OCI-M1 (cell line): ENCODE measurements at places on chromosomes 1 and 21.
A peak's percentile ranks its signal among the peaks of the same experiment; 100 is the strongest.

GRCh38 chr1:32972814-32973428 lies 8.3 kb upstream of the RNF19B start:
- no peak for DNase-seq

GRCh38 chr1:66095190-66095589 lies 302.5 kb downstream of the PDE4B start:
- DNase-seq: no peak

DNA sequence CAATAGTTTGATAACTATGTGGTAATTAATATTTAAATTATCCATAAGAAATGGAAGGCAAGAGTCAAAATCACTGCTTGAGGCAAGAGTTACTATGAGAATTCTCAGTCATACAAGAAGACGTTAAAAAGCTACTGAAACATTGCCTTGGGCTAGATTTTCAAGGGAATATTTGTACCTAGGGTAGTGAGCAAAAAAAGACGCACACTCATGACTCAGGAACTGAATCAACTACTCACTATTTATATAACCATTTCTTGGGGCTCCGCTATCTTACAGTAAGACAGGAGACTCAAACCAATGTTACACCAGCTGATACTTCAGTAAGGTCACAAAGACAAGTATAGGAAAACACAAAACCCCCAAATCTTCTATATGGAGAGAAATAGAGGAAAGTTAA lies 151.5 kb upstream of the RNPC3 start:
- DNase-seq: no peak

GRCh38 chr1:167683226-167683625 lies 38.6 kb upstream of the MPZL1 start:
- no peak for DNase-seq

DNA sequence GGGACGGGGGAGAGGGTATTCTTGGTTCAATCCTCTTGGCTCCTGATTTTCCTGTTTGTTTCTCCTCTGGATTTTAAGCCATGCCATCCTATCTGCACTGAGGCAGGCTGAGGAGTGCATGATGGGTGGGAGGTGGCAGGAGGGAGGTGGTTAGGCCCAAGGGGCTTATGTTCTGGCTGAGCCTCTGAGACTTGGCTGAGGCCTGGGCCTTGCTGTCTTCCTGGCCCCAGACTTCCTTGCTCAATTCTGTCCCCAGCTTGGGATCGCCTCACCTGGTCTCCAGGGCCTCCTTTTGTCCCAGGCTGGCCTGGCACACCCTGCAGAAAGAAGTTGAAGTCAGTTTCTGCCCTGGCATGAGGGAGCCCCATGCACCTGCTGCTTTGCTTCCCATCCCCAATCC lies 11.2 kb downstream of the COL9A2 start:
- no peak for DNase-seq

DNA sequence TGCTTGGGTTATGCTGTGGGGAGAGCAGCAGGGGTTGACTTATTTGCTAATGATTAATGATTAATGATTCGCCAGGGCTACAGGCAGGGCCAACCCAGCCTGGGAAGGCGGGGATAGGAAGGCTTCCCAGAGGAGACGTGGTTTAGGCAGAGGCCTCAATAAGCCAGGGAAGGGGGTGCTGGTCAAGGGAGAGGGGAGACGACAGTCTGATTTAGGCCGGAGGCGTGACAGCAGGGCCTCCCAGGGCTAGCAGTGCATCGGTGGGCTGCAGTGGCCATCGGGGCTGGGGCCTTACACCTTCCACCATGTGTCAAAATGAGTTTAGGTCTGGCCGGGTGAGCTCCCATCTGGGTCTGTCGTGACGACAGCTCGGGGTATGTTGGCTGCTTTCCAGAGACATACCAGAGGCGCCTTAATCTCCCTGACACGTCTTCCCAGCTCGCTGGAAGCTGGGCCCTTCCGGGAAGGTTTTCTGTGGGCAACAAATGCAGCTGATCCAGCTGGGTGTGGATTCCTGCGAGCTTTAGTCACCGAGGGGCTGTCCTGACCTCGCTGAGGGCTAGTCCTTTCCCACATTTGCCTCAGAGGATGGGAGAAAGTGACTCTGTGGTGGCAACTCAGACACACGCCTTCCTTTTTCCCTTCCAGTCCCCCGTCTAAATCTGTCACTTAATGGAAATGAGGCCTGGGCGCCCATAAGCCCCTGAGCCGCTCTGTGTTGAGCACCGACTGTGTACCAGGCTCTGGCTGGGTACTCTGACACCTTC lies 3.7 kb upstream of the SLC1A7 start:
- DNase-seq: no peak

GRCh38 chr1:183069562-183070216 lies 46.5 kb downstream of the LAMC1 start:
- DNase-seq: no peak

GRCh38 chr1:29963946-29964345 lies 727.6 kb downstream of the PTPRU start:
- no peak for DNase-seq

DNA sequence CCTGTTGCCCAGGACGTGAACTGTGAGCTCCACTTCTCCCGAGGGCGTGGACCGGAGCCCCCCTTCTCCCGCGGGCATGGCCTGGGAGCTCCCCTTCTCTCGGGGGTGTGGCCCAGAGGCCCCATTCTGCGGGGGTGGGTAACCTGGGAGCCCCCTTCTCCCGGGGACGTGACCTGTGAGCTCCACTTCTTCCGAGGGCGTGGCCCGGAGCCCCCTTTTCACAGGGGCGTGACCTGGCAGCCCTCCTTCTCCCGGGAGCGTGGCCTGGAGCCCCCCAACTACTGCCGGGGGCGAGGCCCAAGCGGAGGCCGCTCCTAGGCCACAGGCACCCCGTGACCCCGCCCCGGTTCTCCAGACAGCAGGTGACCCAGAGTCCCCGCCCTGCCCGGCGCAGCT lies 320 bp downstream of the C1orf174 start:
- DNase-seq: peak; percentile 45

- no peak for DNase-seq
These were observed 5.8 kb downstream of the LRRC8D start for GRCh38 chr1:89826594-89826993.

- DNase-seq: no peak
These were observed 971 bp upstream of the RNF2 start for GRCh38 chr1:185044387-185044786.

DNA sequence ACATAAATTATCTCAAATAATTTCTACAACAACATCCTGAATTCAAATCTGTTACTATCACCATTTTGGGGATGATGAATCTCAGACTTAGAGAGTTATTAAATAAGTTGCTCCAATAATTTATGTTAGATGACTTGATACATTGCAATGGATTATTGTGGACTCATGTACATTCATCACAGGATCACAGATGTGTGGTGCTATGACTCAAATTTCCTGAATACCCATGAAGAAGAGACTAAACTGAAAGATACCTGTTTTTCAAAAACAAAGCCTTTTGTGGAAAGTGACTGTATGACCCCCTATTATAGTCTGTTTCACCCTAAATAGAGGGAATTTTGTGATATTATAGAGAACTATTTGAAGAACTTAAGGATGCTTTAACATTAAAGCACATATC lies 315.0 kb downstream of the PLA2G4A start:
- DNase-seq: no peak

- DNase-seq: no peak
These were observed 114.0 kb upstream of the GJB5 start for GRCh38 chr1:34640654-34641401.

DNA sequence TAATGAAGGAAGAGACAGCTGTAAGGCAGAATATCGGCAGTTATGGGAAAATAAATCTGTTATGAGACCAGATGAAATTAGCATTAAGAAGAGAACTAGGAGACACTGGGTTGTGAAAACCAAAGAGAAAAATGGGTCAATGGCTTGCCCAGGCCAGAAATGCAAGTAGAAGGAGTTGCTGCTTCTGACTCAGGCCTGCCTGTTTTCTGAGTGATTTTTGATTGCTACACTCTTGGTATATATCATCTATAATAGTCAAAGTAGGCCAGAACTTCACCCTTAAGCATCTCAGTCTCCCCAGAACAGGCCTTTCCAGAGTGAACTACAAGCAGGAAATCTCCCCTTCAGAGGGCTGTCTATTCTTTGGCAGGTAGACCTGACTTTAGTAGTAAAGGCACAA lies 107.0 kb downstream of the NRIP1 start:
- no peak for DNase-seq

GRCh38 chr1:19647643-19648042 lies 3.5 kb downstream of the NBL1 start:
- no peak for DNase-seq

DNA sequence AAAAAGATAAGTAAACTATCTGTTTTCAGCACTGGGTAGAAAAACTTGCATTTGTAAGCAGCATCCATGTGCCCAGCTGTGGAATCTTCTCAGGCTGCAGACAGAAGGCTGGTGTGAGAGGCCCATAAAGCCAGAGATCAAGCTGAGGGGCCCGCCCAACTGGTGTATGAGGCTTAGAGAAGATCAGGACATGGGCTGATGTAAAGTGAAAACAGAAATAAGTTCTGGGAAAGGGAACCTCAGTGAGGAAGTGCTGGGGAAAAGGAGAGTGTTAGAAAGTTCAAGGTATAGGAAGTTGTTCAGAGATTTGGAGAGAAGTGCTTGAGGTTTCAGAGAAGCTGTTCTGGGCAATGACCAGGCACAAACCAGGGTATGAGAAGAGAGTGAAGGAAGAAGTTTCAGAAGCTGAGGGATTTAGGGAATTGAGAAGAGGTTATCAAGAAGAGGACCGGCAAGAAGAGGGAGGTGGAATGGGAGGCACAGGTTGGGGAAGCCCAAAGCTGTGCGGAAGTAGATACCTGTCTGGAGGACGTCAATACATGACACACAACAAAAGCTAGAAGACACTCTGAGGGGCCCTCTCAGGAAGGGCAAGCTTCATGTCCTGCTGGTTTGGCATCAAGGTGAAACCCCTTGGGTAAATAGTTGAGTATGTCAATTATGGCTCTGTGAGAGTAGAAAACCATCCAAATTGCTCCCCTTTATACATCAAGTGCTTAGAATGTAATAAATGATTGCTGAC lies 2.7 kb upstream of the CD5L start:
- no peak for DNase-seq

DNA sequence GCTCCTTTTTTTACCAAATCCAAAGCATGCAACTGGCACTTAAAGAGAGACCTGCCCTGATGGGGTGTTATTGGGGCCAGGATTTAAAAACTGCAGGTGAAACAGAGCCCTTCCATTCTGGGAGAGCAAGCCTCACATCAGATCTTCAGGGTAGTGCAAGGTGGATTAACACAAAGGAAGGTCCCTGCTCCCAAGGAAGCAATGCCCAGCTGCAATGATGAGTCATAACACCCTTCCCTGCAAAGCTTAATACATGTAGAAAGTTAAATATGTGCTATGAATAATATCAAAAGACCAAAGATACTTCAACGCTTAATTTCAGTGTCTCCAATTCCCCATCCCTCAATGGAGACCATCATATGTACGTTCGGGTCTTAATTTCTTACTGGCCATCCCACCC lies 508.0 kb downstream of the OMA1 start:
- DNase-seq: no peak

- DNase-seq: no peak
These were observed 48.9 kb upstream of the PTGFR start for GRCh38 chr1:78441921-78442320.

- peak; percentile 41 for DNase-seq
These were observed 50.2 kb downstream of the SWT1 start for GRCh38 chr1:185207170-185207569.

DNA sequence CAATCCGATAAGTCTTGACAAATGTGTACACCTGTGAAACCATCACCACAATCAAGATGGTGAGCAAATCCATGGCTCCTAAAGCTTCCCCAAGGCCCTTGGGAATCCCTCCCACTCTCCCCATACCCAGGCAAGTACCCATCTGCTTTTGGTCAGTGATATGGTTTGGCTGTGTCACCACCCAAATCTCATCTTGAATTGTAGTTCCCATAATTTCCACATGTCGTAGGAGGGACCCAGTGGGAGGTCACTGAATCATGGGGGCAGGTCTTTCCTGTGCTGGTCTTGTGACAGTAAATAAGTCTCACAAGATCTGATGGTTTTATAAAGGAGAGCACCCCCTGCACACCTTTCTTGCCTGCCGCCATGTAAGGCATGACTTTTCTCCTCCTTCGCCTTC lies 14.6 kb upstream of the GUCA2B start:
- DNase-seq: peak; percentile 3

GRCh38 chr1:231369282-231369681 lies 31.2 kb downstream of the SPRTN start:
- no peak for DNase-seq

- DNase-seq: no peak
These were observed 749 bp upstream of the TMEM39B start for GRCh38 chr1:32071758-32072621.

DNA sequence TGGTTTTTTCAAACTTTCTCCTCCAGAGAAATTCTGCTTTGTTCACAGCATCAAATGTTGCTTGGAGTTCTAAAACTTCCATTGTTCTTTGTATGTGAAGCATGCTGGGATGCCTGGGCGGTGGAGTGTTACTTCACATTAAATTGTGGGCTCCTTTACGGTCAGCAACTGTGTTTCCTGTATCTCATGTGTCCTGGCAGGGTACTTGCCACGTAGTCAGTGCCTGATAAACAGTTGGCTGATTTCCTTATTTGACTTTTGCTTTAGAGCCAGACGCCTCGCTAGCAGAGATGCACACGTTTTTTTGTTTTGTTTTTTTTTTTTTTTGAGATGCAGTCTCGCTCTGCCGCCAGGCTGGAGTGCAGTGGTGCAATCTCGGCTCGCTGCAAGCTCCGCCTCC lies 96.7 kb downstream of the UCK2 start:
- DNase-seq: peak; percentile 13

- no peak for DNase-seq
These were observed 25.5 kb downstream of the ZC3H11B start for GRCh38 chr1:219587401-219587800.

DNA sequence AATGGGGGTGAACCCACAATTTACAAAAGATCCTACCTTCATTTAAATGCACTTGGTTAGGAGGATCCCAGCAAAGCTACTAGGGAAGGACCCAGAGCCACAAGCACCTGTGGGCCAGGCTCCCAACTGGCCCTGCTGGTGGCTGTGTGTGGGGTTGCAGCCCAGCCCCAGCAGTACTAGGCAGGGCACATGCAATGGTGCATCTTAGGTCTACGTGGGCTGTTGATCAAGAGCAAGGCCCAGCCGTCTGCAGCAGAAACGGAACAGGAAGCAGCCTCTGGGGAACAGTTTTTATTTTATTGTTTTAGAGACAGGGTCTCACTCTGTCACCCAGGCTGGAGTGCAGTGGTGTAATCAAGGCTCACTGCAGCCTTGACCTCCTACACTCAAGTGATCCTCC lies 134.1 kb upstream of the RAB4A start:
- no peak for DNase-seq

- no peak for DNase-seq
These were observed at the start of gene SLC27A3 for GRCh38 chr1:153774780-153775457. Gene SLC27A3, plus strand, starts transcription at chr1:153775407. Its CDS starts 91 bp downstream, at chr1:153775498.

- DNase-seq: no peak
These were observed 489.7 kb downstream of the NPHP4 start for GRCh38 chr1:5502311-5503194.

- DNase-seq: peak; percentile 31
These were observed 1.3 kb upstream of the SLC6A17 start for GRCh38 chr1:110148961-110149360.

- DNase-seq: no peak
These were observed 187.2 kb upstream of the FOXD3 start for GRCh38 chr1:63135174-63135512.
